ENCODE measurements at places on chromosomes 2 and 18.

DNA sequence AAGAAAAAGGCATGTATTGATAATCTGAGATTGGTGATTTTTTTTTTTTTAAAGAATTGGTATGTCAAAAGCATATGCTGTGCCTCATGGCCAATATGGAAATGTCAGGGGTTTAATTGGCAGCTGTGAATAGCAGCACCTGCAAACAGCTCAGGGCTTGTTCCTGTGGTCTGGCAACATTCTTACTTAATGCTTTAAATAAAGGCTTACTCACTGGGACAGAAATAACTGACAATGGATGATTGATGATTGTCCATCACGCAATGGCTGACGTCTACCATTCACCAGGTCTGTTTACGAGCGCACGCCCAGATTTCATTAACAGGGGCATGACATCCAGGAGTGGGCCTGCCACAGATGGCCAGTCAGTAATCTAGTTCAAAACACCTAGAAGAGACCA, 66.7 kb downstream of the ETAA1 start:
- peaks cover 22% of the 10 kb centered on the region for H3K4me1 ChIP-seq
- H3K27ac ChIP-seq = no peak overlapping the region
- H3K4me3 ChIP-seq = no peak overlapping the region
- H3K27me3 ChIP-seq = no peaks in the 10 kb centered on the region

- H3K36me3 ChIP-seq = no peaks in the 10 kb centered on the region
- H3K27me3 ChIP-seq = peaks cover 1% of the 10 kb centered on the region
- H3K27ac ChIP-seq = no peak overlapping the region
- no peak for DNase-seq
Measured at GRCh38 chr2:28586867-28587266, 91.0 kb downstream of the PLB1 start.

DNA sequence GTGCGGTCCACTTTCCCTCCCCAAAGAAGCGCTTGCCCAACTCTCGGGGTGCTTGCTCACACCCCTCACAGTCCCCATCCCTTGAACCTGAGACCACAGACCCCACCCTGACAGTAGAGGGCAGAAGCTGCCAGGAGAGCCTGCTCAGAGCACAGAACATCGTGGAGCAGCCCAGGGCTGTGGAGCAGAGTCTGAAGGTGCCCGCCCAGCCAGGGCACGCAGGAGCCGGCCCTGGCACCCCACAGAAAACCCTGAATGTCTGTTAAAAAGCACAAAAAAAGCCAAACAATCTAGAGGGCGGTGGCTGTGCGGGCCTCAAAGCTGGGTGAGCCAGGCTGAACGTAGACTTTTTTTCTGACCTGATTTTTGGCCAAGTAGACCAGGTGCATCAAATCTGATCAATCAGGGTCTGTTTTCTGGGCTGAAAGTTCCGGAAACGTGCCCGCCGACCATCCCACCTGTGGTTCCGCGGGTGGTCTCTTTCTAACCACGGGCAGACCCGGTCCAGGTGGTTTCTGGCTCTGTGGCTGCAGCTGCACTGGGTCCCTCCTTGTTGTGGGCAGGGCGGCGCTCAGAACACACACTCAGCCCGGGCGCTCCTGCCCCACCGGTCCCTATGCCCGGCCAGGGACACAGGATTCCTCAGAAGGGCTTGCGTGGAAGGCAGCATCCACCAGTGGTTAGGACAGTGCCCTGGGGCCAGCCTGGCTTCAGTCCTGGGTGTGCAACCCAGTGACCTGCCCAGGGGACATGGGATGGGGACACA, 66.3 kb downstream of the SLC66A2 start:
- H3K4me3 ChIP-seq = no peak overlapping the region
- DNase-seq = no peak

GRCh38 chr2:67457699-67458098, 60.6 kb downstream of the ETAA1 start:
- H3K4me1 ChIP-seq = peaks cover 23% of the 10 kb centered on the region
- H3K36me3 ChIP-seq = no peaks in the 10 kb centered on the region
- no peaks in the 10 kb centered on the region for H3K27me3 ChIP-seq
- no peak for DNase-seq
- no peak overlapping the region for H3K4me3 ChIP-seq

DNA sequence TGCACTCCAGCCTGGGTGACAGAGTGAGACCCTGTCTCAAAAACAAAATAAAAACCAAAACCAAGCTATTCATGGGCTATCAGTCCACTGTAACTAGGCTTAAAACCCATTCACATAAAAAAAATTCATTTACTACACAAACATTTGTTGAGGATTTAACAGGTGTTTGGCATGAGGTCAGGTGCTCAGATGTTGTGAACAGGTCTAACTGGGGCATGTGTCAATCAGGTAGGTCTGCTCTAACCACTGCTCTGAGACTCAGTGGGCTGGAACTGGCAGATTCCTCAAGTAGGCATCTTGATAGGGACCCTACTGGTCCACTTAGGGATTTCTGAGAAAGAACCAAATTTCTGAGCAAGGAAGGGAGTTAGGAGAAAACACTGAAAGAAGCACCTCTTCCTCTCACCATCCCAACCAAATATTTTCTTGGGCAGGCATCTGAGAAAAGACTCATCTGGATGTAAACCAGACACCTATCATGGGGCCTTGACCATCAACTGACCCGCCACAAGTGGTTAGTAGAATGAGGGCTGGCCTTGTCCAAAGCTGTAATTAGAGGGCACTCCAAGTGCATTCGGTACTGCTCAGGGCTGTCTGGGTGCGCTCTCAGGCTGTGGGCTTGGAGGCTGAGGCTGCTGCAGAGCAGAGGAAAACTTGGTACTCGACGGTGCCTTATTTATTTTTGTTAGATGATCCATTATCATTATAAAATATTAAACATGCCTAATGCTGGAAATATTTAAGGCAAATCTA, 33.9 kb downstream of the WIPF1 start:
- H3K4me3 ChIP-seq = no peak overlapping the region
- no peak overlapping the region for H3K27ac ChIP-seq
- H3K4me1 ChIP-seq = peaks cover 4% of the 10 kb centered on the region
- H3K27me3 ChIP-seq = no peaks in the 10 kb centered on the region
- no peak for DNase-seq

DNA sequence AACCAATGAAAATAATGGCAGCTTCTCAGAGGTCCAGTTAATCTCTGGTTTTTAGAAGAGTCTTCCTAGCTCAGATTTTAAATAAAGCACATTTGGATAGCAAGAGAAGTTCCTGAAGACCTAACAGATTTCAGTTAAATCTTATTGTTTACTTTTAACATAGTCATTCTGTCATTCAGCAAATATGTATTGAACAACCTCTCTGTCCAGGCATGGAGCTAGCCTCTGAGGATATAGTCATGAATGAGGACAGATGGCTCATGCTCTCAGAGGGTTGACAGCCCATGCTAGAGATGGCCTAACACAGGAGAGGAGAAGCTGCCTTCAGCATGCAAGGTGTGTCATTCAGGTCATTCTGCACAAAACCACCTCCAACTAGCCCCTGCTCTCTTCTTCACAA, 6.2 kb downstream of the CCBE1 start:
- no peak overlapping the region for H3K27ac ChIP-seq
- peaks cover 4% of the 10 kb centered on the region for H3K36me3 ChIP-seq
- H3K27me3 ChIP-seq = peaks cover 75% of the 10 kb centered on the region
- DNase-seq = no peak
- peaks cover 31% of the 10 kb centered on the region for H3K4me1 ChIP-seq
